D721Med (cell line): ENCODE measurements at places on chromosomes 12 and 14.

- DNase-seq = no peak
These were observed 71.7 kb downstream of the SLC2A13 start for GRCh38 chr12:40034156-40034555.

GRCh38 chr14:61887628-61888027, 125.4 kb downstream of the SNAPC1 start:
- no peak for DNase-seq

DNA sequence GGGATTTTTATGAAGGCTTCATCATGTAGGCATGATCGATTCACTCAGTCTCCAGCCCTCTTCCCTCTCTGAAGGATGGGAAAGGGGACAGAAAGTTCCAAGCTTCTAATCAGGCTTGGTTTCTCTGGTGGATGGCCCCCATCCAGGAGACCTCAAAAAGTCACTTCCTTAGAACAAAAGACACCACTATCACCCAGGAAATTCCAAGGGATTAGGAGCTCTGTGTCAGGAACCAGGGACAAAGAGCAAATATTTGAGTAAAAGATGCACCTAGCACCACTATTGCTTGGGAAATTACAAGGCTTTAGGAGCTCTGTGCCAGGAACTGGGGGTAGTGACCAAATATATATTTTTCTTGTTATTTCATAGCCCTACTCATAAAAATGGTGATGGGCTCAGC, 33.6 kb upstream of the TMX1 start:
- DNase-seq = no peak

DNA sequence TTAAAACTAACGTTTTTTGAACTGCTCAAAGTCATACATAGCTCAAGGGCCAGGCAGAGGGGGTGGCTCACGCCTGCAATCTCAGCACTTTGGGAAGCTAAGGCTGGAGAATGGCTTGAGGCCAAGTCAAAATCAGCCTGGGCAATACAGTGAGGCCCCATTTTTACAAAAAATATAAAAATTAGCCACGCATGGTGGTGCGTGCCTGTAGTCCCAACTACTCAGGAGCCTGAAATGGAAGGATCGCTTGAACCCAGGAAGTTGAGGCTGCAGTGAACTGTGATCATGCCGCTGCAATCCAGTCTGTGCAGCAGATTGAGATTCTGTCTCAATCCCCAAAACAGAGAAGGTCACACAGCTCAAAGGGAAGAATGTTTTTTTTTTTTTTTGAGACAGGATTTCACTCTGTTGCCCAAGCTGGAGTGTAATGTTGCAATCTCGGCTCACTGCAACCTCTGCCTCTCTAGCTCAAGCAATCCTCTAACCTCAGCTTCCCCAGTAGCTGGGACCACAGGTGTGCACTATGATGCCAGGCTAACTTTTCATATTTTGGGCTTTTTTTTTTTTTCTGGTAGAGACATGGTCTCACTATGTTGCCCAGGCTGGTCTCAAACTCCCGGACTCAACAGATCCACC, 2.9 kb downstream of the RBM23 start:
- no peak for DNase-seq

DNA sequence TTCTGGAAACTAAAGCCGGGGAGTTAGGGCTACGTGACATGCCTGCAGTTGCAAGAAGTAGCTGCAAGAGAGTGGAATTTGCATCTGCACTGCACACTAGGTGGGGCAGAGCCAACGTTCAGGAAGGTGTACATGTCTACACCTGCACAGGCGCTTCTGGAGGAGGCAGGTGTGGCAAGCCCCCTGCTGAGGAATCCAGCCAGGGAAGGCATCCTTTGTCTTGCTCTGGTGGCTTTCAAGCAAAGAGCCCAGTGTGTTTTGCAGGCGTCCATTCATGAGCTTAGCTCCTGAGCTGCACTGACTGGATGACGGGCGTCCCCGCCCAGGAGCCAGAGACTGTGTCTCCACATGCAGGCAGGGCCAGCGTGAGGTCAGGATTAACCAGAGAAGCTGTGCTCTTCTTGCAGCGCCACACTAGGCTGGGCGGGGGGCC, 116.3 kb downstream of the ZFP36L1 start:
- no peak for DNase-seq

GRCh38 chr12:11568762-11569478, 80.6 kb upstream of the ETV6 start:
- no peak for DNase-seq

DNA sequence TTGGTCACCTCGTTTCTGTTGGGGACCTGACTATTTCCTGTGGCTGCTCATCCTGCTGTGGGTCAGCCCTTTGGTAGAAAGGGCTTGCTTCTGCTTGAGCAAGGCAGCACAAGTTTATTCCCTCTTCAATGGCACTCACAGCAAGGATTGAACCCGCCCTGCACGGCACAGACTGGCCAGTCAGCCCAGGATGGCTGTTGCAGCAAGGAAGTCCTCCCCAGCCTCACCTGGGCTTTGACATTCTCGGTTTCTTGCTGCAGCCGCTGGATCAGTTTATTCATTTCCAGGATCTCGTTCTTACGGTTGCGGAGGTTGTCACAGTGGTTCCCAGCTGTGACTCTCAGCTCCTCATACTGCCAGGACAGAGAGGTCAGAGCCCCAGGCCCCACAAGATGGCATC, 9.5 kb downstream of the KRT82 start:
- no peak for DNase-seq

- no peak for DNase-seq
These were observed 26.1 kb upstream of the PLEKHG7 start for GRCh38 chr12:92676710-92677109.

DNA sequence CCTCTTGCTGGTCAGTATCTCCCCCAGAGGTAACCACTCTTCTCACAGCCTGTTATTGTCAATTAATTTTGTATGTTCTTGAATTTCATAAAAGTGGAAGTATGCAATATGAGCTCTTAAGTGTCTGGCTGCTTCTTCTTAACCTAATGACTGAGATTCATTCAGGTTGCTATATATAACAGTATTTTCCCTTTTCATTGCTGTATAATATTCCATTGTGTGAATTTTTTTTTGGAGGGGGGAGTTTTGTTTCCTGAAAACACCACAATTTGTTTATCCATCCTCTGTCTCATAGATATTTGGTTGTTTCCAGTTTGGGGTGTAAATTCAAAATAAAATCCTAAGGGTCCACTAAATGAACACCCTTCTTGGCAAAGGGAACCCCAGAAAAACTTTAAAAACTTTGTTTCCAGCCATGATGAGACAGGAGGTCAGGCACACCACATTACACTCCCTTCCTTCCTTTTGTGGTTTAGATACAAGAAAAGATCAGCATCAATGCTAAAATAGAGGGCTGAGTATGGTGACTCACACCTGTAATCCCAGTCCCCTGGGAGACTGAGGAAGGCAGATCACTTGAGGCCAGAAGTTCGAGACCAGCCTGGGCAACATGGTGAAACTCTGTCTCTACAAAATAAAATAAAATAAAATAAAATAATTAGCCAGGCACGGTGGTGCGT, 4.1 kb upstream of the DAO start:
- DNase-seq = no peak

DNA sequence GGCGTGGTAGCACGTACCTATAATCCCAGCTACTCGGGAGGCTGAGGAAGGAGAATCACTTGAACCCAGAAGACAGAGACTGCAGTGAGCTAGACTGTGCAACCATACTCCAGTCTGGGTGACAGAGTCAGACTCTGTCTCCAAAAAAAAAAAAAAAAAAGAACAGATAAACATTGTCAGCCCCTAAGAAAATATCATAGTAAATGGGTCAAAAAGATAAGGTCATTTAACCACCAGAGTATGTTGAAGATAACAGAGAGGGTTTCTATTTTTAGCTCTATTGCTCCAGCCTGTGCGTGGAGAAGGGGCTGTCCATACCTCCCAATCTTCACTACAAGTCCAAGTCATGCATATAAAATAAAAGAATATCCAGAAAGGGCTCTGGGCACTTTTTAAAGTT, 15.4 kb downstream of the LGMN start:
- DNase-seq = no peak

DNA sequence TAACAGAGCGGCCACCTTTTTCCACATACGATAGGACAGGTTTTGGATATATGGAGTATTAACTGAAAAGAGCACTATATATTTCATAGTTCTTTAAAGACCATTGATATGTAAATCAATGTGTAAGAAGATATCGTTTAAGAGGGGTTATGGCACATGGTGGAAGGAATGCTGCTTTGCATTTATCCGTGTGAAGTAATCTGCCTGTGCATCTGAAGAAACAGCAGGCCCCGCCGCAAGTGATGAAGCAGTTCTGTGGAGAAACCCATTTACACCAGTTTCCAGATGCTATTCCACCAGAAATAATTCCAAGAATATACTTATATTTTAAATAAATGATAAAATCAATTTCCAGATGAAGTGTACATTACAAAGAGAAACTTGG, 72.4 kb downstream of the BICD1 start:
- DNase-seq = no peak

GRCh38 chr12:116150452-116150851, 127.0 kb downstream of the MED13L start:
- DNase-seq = no peak

GRCh38 chr12:27821259-27821973, 41.4 kb upstream of the MANSC4 start:
- peak; percentile 22 for DNase-seq

DNA sequence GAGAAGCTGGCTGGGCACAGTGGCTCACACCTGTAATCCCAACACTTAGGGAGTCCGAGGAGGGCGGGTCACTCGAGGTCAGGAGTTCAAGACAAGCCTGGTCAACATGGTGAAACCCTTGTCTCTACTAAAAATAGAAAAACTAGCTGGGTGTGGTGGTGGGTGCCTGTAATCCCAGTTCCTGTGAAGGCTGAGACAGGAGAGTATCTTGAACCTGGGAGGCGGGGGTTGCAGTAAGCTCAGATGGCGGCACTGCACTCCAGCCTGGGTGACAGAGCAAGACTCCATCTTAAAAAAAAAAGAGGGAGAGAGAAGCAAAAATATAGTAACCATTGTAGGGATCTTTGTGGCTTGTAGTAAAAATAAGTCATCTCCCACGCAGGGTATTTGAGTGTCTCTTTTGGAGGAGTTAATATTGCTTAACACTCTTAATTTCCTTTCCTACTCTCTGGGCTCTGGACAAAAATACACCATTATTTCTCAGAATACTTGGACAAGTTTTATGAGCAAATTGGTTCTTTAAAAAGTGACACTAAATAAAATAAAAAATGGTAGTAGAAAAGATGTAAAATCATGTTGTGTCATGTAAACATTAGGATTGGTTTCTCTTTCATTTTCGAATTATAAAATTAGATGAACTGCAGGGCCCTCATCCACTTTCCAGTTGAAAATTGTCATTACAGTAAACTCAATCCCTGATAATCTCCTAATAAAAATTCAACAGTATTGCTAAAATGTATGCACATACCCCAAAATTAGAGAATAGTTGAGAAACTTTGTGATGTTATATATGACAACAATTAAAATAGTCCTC, 61.1 kb upstream of the C12orf71 start:
- no peak for DNase-seq

DNA sequence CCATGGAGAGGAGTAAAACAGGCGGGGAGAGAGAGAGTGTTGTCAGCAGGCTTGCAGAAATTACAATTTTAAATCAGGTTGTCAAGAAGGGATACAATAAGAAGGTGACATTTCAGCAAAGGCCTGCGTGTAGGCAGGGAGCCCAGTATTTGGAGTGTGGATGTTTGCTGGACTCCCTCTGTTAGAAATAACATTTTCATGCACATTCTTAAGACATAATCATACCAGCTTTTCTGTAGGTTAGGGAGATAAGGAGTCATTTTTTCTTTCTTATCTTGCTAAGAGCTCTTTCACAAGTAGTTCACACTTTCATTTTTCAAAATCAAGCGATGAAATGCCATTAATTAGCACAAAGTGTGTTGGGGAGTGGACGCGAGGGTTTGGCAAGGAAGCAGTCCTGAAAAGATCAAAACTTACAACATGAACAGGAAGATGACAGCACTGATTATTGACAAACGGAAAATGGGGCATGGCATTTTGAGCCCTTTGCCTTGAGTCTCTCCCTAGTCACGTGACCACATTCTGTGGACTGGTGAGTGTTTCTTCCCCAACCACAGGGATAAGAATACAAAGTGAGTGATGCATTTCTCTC, 160.2 kb downstream of the DAD1 start:
- DNase-seq = no peak

DNA sequence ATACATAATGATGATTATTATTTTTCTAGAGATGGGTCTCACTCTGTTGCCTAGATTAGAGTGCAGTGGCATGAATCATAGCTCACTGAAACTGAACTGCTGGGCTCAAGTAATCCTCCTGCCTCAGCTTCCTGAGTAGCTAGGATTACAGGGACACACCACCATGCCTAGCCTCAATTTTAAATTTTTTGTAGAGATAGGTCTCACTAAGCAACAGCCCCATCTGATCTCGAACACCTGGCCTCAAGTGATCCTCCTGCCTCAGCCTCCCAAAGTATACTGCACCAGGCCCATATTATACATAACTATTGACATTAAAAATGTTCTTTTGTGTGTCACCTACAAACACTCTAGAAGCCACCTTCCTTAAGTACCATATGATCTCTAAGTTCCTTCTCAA, 3.4 kb downstream of the TXNRD1 start:
- DNase-seq = no peak

DNA sequence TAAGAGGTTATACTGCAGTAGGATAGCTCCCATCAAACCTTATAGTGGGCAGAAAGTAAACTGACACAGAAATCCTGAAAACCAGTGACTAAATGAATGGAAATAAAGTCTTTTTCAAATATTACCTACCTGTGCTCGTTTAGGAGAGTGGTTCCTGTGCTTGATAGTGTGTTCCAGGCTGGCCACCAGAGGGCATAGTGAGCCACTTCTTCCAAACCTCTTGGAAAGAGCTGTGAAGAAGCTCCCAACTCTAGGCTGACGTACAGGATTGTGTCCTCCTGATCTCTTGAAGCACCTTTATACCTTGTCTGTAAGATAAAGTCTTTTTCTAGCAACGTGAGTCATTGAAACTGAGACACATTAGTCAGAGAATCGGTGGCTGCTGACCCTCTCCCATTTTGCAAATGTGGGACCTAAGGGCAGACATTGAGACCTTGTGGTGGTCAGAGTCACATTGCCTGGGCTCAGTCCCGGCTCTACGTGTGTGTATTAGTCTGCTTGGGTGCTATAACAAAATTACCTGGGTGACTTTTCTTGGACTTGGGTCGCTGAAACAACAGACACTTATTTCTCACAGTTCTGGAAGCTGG, 17.6 kb downstream of the TDP1 start:
- DNase-seq = peak; percentile 65

DNA sequence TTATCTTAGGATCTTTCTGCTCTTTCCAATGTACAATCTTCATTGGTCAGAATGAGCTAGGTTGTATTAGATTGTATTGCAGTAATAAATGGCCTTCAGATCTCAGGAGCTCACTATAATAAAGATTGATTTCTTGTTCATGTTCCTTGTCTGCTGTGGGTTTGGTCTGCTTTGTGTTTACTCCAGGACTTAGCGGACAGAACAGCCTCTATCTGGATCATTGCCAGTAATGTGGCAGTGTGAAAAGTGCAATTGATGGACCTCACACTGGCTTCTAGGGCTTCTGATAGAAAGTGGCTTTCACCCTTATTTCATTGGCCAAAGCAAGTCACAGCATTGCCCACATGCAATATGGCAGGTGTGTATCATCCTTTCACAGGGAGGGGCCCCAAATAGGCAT, 81.2 kb downstream of the BTG1 start:
- DNase-seq = no peak
